ENCODE measurements at places on chromosomes 2 and 18. TPM values are rescaled to one million over a fixed set of nuclear protein-coding genes. Genes with fewer than 3 reads are reported as not detected.

Gene CD226
- 1.4 TPM for total RNA-seq

Gene SERPINB10
- not detected for total RNA-seq

Gene L3MBTL4
- total RNA-seq, result 0.24 TPM

Gene ELMOD3
- total RNA-seq, result 7.1 TPM

Gene PROM2
- total RNA-seq, result 1.0 TPM

Gene FAM136A
- total RNA-seq, result 26.1 TPM

Gene PLB1
- total RNA-seq, result not detected

Gene CDKL4
- total RNA-seq, result 0.32 TPM

Gene SLC23A3
- total RNA-seq, result 1.4 TPM

Gene TXNDC2
- 0.64 TPM for total RNA-seq

Gene ZC3H8
- total RNA-seq, result 0.64 TPM

Gene MC5R
- total RNA-seq, result not detected

Gene TUBA4B
- not detected for total RNA-seq

Gene MTCL1
- 15.1 TPM for total RNA-seq

Gene ALPG
- total RNA-seq, result not detected

Gene OTX1
- total RNA-seq, result not detected

Gene ZNF804A
- 4.2 TPM for total RNA-seq

Gene DPYSL5
- total RNA-seq, result not detected

Gene CDH2
- total RNA-seq, result 21.9 TPM

Gene EVX2
- total RNA-seq, result not detected

Gene CKAP2L
- 19.4 TPM for total RNA-seq

Gene TMEM37
- total RNA-seq, result 9.8 TPM

Gene KIDINS220
- 45.6 TPM for total RNA-seq

Gene C1QL2
- total RNA-seq, result not detected

Gene AMMECR1L
- total RNA-seq, result 16.9 TPM

Gene FOSL2
- 42.4 TPM for total RNA-seq

Gene M1AP
- not detected for total RNA-seq

Gene SLC14A1
- total RNA-seq, result not detected

Gene DSC2
- 1.7 TPM for total RNA-seq

Gene TMEM247
- total RNA-seq, result not detected

Gene COLEC11
- total RNA-seq, result 3.5 TPM

Gene CHN1
- 80.9 TPM for total RNA-seq

Gene CFC1
- not detected for total RNA-seq

Gene GPR45
- total RNA-seq, result not detected

Gene CERKL
- not detected for total RNA-seq

Gene TRIM43B
- not detected for total RNA-seq

Gene IL18R1
- total RNA-seq, result 3.1 TPM

Gene SIX3
- not detected for total RNA-seq

Gene TMEM163
- 0.13 TPM for total RNA-seq

Gene TLX2
- total RNA-seq, result not detected

Gene NMUR1
- total RNA-seq, result not detected

Gene GLI2
- total RNA-seq, result 15.1 TPM

Gene NR4A2
- total RNA-seq, result 57.6 TPM

Gene PSMA8
- total RNA-seq, result not detected

Gene DSG1
- total RNA-seq, result not detected

Gene RAB31
- 18.9 TPM for total RNA-seq

Gene EPB41L3
- total RNA-seq, result 44.6 TPM

All from epithelial cell of alveolus of lung (primary cell).